Parietal lobe (tissue), 2 donors: ENCODE measurements at places on chromosomes 12 and 14. TPM values are rescaled to one million over a fixed set of nuclear protein-coding genes. Genes with fewer than 3 reads are reported as not detected.

Gene TUNAR
- 4.7 TPM for total RNA-seq

Gene GPR68
- total RNA-seq, result 4.4 TPM

Gene RHOJ
- total RNA-seq, result 7.2 TPM

Gene CRADD
- 23.2 TPM for total RNA-seq

Gene KRT3
- not detected for total RNA-seq

Gene CBLN3
- total RNA-seq, result not detected

Gene TAS2R19
- 41.9 TPM for total RNA-seq

Gene NYNRIN
- total RNA-seq, result 34.7 TPM

Gene DEPDC4
- 1.3 TPM for total RNA-seq

Gene GZMH
- not detected for total RNA-seq

Gene KRT75
- not detected for total RNA-seq

Gene TBX3
- total RNA-seq, result 1.9 TPM

Gene HPD
- not detected for total RNA-seq

Gene INHBE
- total RNA-seq, result not detected

Gene GSG1
- total RNA-seq, result not detected

Gene FSCB
- 0.31 TPM for total RNA-seq

Gene ZNF891
- total RNA-seq, result 30.4 TPM

Gene KRT86
- total RNA-seq, result not detected

Gene NOVA1
- total RNA-seq, result 107 TPM

Gene RERG
- total RNA-seq, result 3.1 TPM

Gene CLEC2B
- total RNA-seq, result 0.63 TPM
